ENCODE measurements at places on chromosomes 2 and 18.

DNA sequence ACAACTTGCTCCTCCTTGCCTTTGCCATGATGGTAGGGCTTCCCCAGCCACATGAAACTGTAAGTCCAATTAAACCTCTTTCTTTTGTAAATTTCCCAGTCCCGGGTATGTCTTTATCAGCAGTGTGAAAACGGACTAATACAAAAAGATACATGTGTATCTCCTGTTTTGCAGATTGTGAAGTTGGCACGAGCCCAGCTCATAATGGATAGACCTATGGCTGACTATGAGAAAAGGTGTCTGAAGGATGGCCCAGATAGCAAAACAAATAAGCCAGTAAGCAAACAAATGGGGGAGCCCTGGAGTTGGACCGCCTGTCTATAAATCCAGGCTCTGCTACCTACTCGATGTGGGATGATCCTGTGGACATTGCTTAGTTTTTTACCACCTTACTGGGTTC lies 15.5 kb upstream of the PRKCE start:
- no peak for DNase-seq

DNA sequence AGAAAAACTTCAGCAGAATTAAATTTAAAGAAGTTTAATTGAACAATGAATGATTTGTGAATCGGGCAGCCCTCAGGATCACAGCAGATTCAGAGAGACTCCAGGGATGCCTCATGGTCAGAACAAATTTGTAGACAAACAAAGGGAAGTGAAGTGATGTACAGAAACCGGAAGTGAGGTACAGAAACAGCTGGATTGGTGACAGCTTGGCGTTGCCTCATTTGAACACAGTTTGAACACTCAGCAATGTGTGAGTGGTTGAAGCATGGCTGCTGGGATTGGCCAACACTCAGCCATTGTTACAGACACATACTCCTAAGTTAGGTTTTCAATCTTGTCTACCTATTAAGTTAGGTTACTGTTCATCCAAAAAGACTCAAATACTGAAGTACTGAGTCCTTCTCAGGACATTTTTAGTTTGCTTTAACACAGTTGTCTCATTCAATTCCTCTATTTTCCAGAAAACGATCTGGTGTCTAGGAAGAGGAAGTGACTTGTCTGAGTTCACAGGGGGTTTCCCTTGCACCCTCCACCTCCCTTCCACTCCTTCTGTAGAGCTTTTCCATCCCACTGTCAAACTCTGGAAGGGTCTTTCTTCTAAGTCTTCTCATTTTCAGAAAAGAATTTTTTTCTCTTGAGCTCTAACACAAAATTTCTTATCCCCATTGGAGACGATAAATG lies 137.9 kb downstream of the SLC4A3 start:
- no peak for DNase-seq

DNA sequence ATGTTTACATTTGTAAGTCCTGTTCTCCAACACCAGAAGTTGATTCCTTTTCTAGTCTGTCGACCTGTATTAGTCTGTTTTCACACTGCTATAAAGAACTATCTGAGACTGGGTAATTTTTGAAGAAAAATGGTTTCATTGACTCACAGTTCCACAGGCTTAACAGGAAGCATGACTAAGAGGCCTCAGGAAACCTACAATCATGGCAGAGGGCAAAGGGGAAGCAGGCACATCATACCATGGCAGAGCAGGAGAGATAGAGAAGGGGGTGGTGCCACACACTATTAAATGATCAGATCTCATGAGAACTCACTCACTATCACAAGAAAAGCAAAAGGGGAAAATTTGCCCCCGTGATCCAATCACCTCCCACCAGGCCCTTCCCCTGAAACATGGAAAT lies 112.8 kb upstream of the MAP3K20 start:
- DNase-seq = peak; percentile 65

- peak; percentile 32 for DNase-seq
These were observed 43.3 kb downstream of the DDX1 start for GRCh38 chr2:15634846-15635490.

DNA sequence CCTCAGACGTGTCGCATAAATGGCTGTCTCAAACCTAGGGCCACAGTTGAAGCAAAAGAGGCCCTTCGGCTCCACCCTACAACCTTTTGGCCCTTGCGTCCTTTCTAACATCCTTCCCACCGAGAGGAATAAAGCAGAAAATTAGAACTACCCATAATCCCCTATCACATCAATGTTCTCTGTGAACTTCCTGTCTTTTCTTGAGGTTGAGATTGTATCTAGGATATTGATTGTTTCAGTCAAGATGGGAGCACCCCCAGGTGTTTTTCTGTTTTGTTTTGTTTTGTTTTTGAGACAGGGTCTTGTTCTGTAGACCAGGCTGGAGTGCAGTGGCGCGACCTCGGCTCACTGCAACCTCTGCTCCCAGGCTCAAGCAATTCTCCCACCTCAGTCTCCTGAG lies 23.6 kb downstream of the INPP5D start:
- no peak for DNase-seq

DNA sequence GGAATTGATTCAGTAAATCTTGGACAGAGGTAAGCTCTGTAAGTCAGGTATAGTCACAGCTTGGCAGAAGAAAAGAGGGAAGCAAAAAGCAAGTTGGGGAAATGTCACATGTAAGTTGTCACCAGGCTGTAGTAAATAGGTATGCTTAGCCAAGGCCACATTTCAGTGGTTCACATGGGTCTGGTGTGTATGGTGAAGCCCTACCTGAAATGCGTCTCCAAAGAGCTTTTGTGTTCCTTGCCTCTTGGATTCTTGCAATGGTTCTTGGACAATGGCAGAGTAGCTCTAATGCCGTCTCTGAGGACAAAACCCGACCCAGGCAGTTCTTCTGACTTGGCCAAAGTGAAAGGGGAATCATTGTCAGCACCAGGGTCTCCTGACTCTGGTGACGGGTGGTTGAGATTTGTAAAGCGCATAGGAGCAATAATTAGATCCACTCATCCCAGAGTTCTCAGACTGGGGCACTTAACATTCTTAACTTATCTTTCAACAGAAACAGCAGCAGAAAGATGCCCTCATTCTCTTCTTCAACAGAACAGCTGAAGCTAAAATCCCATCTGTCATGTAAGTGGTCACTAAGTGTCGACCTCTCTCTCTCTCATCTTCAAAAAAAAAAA lies 34.4 kb upstream of the RPL37A start:
- no peak for DNase-seq

GRCh38 chr2:133624551-133624950 lies 56.3 kb upstream of the NCKAP5 start:
- peak; percentile 46 for DNase-seq

GRCh38 chr18:31245820-31246219 lies 72.1 kb upstream of the DSG1 start:
- no peak for DNase-seq

All from fibroblast of skin of right quadriceps (primary cell).